Fibroblast of the aortic adventitia (primary cell): ENCODE measurements at places on chromosomes 6 and 20. TPM values are rescaled to one million over a fixed set of nuclear protein-coding genes. Genes with fewer than 3 reads are reported as not detected.

DNA sequence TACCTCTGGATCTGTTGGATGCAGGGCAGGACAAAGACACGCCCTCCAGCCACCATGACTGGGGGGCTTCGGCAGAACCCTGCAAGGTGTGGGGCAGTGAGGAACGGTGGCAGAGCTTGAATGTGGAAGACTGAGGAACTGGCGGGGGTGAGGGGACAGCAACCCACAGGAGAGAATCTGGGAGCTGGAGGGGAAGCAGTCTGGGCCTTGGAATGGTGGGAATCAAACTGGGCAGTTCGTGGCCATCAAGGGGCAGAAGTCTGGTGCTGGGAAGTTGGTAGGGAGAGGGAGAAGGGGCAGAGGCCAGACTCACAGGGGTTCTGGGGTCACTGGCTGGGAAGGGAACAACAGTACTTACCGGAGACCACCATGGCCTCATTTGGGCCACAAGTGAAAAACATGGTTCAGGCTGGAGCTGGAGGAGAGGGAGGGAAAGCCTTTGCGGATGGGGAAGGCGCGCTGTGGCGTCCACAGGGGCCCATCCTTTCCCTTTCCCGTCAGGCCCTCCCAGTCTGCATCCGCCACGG is 635 bp downstream of the FLOT1 start:
- no peak for DNase-seq

GRCh38 chr6:20873425-20874190 is 339.4 kb downstream of the CDKAL1 start:
- peak; percentile 52 for DNase-seq

DNA sequence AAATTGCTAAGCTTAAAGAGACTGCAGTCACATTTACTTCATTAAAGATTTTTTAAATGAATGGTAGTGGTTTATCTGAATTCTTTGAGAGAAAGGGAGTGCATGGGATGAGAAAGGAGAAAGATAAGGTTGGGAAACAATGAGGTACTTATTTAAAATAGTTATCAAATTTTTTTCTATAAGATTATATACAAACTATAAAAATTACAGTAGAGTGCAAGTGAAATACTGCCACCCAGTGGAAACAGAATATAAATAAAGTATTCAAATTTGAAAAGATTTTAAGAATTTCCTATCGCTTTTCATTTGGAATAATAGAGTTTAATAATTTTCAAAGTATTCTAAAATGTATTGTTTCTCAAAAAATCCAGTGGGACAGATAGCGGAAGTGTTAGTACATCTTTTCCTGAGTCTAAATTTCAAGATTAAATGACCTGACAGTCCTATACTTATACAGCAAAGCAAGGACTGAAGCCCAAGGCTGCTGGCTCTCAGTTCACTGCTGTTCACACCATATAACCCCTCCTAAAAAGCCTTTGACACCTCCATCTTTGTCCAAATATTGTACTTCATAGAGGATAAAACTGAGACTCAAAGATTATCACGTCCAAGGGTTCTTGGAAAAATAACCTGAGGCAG is 31.1 kb downstream of the EPM2A start:
- DNase-seq, result peak; percentile 55

DNA sequence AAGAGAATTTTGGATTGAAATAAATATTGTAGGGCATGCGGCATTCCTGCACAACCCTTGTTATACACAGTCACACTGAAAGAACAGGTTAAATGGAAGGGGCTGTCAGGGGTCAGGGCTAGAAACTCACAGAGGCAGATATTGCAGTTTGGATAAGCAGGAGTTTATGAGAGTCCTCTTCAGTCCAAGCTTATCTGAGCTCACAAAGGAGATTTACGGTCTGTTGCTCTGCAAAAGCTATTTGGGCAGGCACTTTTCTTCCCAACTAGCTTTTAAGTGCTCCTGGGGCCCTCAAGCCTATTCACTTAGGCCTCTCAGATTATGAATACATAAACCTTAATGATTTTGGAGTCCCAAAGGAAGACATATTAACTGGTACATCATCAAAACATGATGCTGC is 156.2 kb downstream of the SOX4 start:
- no peak for DNase-seq

The TMC2 gene
- not detected in 2 replicates for total RNA-seq

The PTGIS gene
- total RNA-seq, result 279 and 1,011 TPM in 2 replicates
